ENCODE measurements at places on chromosomes 12 and 14.

DNA sequence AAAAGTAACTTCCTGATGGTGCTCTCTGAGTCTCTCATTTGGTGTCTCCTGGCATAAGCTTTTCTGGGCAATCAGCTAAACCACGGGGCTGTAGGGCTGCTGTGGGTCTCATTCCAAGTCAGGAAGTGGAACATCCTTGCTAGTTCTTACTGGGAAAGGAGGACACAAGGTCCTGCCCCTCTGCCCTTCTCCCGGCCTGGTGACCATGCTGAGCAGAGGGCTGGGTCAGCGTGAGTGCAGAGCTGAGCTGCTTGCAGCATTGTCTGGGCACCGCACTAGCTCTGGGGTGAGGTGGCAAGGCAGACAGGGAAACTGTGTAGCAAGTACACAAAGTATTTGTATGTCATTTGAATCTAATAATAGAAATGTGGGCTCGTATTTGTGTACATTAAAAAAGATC is 45.0 kb upstream of the ASPG start:
- no peak for DNase-seq

- peak; percentile 24 for DNase-seq
Observed at GRCh38 chr12:21456291-21456780, 18.9 kb downstream of the PYROXD1 start.

DNA sequence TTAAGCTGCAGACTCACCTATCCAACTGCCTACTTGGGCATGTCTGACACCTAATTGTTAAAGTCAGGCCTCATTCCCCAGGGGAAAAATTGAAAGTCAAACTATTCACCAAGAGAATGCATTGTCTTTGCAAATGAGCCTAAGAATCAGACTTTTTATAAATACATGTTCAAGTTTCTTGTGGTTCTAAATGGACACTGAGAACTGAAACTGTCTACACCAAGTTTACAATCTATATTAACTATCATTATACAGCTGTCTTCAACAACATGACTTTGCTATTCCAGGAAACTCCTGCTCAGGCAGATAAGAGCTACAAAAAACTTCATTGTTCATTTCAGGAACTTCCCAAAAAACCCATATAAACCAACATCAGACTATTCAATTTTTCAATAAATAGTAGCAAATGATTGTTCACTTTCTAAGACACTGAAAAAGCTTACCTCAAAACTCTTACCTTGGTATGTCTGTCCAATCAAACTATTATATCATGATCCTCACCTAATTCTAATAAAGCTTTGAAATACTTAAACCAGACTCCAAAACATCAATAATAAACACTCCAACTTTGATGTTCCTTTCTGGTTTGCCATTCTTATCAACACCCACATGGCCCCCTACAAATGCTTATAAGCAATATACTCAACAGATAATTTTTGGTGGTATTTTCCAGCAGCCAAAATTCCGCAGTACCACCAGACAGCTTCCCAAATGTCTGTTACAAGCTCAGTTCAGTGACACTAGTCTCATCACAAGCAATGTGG is 24.2 kb downstream of the CDK17 start:
- peak; percentile 78 for DNase-seq

DNA sequence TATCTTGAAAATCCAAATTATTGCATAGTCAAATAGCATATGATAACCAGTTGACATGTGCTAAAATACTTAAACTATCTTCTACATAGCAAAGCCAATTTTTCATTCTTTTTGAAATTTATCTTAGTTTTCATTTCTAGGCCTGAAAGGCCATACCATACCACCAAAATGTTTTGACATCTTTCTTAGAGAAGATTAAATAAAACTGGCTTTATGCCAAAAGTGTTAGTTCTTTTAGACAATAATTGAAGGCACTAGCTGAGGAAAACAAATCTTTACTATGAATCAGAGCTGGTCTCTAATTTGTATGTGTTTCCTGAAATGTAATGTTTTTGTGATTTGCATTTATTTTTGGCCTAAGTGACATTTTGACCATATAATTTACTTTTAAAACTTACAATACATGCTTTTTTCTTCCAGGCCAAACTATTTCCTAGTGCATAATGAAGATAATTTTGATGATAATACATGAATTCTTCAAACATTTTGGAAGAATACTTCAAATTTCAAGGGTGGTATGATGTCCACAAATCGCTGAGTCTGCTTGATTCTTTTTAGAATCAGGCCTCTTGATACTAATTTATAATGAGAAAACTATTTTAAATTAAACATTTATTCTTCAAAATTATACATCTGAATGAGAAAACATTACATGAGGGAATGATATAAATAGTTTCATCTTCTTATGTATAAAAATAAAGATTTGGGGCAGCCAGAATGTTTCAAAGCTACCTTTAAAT is 6.5 kb upstream of the KCNMB4 start:
- no peak for DNase-seq

DNA sequence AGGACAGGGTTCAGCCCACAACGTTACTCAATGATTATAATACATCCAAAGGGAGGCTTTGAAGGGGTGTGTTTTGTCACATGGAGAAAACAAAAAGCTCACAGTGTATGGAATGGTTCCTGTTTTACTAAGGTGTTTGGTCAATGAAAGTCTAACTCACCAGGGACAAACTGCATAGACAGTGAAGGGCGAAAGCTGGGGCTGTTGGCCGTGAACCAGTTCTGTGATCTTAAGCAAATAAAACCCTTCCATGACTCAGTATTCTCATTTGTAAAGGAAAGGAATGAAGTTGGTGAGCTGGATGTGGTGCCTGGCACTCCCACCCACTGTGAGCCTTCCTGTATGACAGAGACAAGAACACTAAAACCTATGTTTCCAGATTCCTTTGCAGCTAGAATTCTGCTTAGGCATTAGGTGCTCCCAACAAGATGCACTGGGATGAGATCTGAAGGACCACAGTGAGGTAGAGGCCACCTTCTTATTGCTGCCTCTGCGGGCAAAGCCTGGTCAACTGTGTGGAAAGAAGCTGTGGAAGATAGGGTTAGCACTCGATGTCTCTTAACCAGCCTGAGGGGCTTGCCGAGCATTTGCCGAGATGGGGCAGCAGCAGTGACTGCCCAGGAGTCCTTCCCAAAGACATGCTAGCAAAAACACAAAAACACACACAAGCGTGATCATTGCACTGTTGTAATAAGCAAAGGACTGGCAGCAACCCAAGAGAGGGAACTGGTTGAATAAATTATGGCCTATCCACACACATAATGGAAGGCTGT is 48.5 kb downstream of the VCPKMT start:
- no peak for DNase-seq

DNA sequence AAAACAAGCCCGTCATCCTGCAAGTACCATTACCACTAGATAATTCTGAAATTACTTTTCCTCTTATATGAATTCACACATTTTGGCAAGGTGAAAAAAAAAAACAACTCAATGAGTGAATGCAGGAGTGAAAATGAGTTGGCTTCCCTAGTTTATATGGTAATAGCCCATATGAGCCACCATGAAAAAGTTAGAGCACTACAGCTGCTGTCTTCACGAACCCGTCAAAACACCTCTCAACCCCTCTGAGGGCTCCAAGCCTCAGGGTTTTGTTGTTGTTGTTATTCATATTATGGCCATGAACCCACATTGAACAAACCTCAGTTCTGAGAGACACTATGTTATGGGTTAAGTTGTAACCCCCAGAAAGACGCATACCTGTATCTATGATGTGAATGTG is 289.9 kb upstream of the CAND1 start:
- DNase-seq: no peak

DNA sequence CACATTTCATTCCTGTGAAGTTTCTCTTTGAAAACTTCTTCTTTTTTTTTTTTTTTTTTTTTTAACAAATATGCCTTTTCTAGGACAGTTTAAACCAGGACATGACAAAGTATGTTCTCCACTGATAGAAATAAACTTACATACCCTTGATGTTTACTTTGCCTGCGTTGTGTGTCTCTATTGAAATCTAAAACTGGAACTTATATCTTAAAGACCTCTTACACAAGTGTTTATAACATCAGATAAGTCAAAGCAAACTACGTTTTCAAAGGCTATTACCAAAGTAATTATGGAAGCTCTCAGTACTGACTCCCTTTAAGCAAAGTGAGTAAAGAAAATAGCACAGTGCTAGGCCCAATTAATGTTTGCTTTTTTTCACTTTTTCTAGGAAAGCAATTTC is 30.6 kb upstream of the ISM2 start:
- DNase-seq: no peak

GRCh38 chr12:24709216-24709615 is 239.7 kb downstream of the BCAT1 start:
- DNase-seq: no peak

DNA sequence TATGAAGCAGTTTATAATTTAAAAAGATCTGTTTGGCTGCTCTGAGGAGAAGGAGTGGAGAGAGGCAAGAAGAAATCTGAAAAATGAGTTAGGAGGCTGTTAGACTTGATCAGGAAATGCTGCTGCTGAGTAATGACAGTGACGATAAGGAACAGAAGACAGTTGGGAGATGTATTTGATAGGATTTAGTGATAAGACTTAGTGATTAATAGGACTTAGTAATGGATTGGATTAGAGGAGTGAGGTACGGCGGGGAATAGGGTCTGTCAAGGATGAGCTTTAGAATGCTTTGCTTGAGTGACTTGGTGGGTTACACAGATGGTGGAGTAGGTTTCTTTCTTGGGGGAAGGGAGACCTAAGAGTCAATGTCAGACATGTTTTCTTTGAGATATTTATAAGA is 31.7 kb downstream of the UNC79 start:
- DNase-seq: no peak

DNA sequence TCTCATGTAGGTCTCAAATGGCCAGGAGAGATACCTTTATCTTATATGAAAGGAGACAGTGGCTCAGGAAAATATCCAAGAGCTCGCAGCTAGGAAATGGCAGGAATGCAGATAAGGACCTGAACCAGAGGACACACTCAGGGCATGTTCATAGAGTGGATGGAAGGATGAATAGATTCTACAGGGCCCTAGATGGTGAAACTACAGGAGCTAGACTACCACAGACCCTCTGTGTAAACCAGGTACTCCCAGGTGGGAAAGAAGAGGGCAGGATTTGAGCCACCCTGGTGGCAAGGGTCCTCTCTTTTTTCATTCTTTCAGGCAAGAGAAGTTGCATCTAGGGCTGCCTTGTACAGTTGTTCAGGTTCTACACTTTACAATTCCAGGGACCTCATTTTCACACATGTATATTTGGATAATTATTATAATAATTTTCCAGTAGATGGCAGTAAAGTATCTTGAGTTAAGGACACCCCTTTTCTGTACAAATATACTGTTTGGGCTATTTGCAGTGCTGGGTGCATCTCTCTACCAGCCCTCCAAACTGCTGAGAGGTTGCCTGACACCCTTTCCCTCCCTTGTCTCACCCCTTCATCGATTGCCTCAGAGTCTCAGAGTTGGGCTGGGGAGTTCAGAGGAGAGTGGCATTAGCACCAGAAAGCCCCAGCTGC is 10.5 kb upstream of the ZDHHC22 start:
- DNase-seq: peak; percentile 61

- DNase-seq: no peak
Observed at GRCh38 chr12:7061138-7061537, 620 bp downstream of the C1S start.

GRCh38 chr12:82883394-82884355 is 197.0 kb downstream of the TMTC2 start:
- no peak for DNase-seq

DNA sequence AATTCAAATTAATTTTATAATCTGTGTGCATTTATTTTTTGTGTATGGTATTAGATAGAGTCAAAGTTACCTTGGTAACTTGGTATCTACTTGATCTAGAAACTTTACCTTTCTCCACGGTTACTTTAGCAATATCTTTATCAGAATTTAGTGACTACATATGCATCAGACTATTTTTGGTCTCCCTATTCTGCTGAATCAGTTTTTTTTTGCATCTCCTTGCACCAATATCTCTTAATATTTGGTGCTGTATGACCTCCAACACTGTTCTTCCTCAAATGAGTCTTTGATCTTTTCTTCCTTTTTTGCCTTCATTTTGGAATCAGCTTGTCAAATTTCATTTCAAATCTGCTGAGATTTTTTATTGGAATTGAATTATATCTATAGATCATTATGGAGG is 828.2 kb upstream of the FOXG1 start:
- DNase-seq: no peak

GRCh38 chr14:98908050-98908449 is 363.9 kb downstream of the BCL11B start:
- DNase-seq: no peak

DNA sequence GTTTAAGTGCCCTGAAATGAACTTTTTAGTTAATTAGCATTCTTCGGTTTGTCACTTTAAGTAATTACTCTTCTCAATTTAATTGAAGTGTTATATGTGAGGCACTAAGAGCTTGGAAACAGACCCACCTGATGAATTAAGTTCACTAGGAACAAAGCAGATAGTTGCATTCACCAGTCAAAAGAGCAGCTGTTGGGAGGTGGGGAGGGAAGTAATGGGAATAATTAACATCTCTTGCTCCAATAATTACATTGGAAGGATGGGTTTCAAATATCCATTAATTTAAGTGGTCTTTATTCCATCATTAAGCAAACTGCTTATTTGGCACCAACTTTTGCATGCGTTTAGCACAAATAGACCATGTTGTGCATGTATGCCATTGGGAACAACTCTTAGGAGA is 667.2 kb downstream of the GALC start:
- DNase-seq: no peak

- DNase-seq: peak; percentile 35
Observed at GRCh38 chr12:94674835-94675234, 24.5 kb upstream of the TMCC3 start.

- DNase-seq: no peak
Observed at GRCh38 chr14:96039633-96040311, 610 bp downstream of the C14orf132 start.

DNA sequence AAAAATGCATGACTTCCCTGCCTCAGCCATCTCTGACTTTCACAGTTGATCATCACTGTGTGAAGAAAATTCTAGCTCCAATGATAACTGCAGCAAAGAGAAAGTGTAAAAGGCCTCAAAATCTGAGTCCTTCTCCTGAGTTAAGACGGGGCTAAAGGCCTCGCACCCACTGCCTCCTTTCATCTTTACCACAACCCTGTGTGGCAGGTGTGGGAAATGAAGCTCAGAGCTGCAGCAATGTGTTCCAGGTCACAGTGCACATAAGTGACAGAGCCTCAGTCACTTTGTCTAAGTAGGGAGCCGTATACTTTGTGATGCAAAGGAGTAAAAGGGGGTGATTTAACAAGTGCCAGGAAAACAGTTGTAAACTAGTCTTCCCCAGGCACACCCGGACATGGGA is 144.7 kb upstream of the TMCC3 start:
- DNase-seq: no peak

DNA sequence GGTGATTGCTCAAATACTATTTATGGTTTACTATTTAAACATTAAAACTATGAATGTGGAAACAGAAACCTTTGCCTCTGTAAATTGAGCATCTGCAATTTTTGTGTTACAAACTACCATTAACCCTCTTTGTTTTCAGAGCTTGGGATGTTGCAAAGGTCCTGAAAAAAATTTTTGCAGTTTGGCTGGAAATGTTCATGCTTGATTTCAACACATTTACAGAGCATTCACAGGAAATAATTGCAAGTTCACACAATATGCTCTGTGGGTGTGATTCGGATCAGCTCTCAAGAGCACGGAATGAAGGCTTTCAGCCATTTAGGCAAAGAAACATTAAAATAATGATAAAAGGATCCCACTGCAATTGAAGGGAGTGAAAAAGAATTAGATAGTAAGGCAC is 232.9 kb downstream of the ATP23 start:
- no peak for DNase-seq

GRCh38 chr12:31974673-31975072 is 15.5 kb downstream of the RESF1 start:
- DNase-seq: no peak

- no peak for DNase-seq
Observed at GRCh38 chr14:72924337-72924736, 1.9 kb upstream of the DCAF4 start.

GRCh38 chr14:60945984-60946383 is 34.9 kb downstream of the TRMT5 start:
- DNase-seq: no peak
